ENCODE measurements at places on chromosomes 5 and 9. TPM values are rescaled to one million over a fixed set of nuclear protein-coding genes. Genes with fewer than 3 reads are reported as not detected.

Gene NR5A1
- total RNA-seq = not detected

Gene MEIKIN
- total RNA-seq = not detected

Gene SV2C
- not detected for total RNA-seq

Gene PCDHAC2
- total RNA-seq = not detected

Gene NUTM2F
- not detected for total RNA-seq

Gene DIMT1
- 46.4 TPM for total RNA-seq

Gene CCDC192
- not detected for total RNA-seq

Gene IL4
- not detected for total RNA-seq

Gene FAM81B
- total RNA-seq = not detected

Gene SLC34A1
- not detected for total RNA-seq

Gene CARD9
- total RNA-seq = 0.36 TPM

Gene LHX3
- total RNA-seq = not detected

Gene NR6A1
- total RNA-seq = 0.36 TPM

Gene PCDHGB7
- total RNA-seq = 5.8 TPM

Gene C8G
- total RNA-seq = not detected

Gene RIGI
- 18.1 TPM for total RNA-seq

Gene TRAF1
- 3.9 TPM for total RNA-seq

Gene DCAF12
- 7.2 TPM for total RNA-seq

Gene SURF6
- 6.4 TPM for total RNA-seq

Gene GSN
- 461 TPM for total RNA-seq

Gene PCA3
- total RNA-seq = not detected

Gene ZNF169
- total RNA-seq = 2.7 TPM

Gene PALM2AKAP2
- 20.6 TPM for total RNA-seq

Gene NRG2
- total RNA-seq = 0.18 TPM

Gene CDH18
- 1.1 TPM for total RNA-seq

Gene PLAC8L1
- not detected for total RNA-seq

Gene ANKRD18B
- 13.4 TPM for total RNA-seq

Gene WDR70
- 33.1 TPM for total RNA-seq

Data from IMR-90 (cell line).